ENCODE measurements at places on chromosomes 7 and 10.
A peak's percentile ranks its signal among the peaks of the same experiment; 100 is the strongest.

DNA sequence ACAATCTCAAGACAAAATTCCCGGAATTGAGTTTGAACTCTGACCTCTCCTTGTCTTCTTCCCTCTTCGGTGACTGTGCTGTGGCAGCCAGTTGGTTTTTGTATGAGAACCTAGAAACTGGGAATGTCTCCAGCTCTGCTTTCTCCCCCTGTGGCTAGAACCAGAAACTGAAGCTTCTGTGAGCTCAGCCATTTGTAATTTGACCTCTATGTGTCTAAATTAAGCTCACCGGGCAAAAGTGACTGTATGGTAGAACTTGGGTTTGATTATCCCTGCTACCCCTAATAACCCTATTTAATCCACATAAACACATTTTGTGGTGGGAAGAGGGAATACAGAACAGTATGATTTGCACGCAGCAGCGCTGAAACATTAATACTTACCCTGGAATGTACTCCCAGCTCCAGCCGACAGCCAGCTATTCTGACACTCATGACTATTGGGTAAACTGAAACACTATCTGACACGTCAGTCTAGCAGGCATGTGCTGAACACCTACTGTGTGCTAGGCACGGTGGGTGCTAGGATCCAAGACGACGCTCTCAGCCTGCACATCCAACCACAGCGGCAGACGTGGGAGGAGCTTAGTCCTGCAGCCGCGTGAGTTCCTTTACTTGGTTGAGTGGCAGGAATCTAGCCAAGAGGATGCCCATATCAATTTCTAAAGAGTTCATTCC, 324.8 kb downstream of the SFMBT2 start:
- DNase-seq, result no peak
- no peak overlapping the region for H3K27ac ChIP-seq
- no peaks in the 10 kb centered on the region for H3K36me3 ChIP-seq
- no peaks in the 10 kb centered on the region for H3K4me1 ChIP-seq

GRCh38 chr7:139358541-139359365, 941 bp upstream of the LUC7L2 start:
- H3K4me1 ChIP-seq, result peaks cover 12% of the 10 kb centered on the region
- H3K36me3 ChIP-seq, result peaks cover 3% of the 10 kb centered on the region
- H3K27ac ChIP-seq, result peak overlapping the region; percentile 97

DNA sequence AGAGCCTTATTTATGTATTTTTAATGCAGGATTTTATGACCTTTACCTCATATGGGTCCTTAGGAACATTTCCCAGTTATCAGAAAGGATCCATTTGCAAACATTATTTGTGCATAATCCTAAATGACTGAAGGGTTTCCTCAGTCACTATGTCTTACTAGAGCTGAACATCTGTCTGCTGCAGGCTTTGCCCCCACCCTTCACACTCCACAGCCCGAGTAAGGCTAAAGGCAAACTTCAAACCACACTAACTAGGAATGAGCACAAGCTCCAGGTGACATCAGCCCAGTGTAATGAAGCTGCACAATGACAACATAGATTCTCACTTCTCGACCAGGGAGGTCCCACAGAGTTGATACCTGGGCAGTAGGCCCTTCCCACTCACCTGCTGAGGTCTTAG, 491.3 kb upstream of the MKI67 start:
- H3K4me1 ChIP-seq, result no peaks in the 10 kb centered on the region
- H3K27me3 ChIP-seq, result no peaks in the 10 kb centered on the region
- no peak overlapping the region for H3K4me3 ChIP-seq

- H3K4me1 ChIP-seq, result no peaks in the 10 kb centered on the region
- no peak overlapping the region for H3K27ac ChIP-seq
- no peaks in the 10 kb centered on the region for H3K27me3 ChIP-seq
These were observed 101.3 kb downstream of the TCERG1L start for GRCh38 chr10:131210181-131210580.

DNA sequence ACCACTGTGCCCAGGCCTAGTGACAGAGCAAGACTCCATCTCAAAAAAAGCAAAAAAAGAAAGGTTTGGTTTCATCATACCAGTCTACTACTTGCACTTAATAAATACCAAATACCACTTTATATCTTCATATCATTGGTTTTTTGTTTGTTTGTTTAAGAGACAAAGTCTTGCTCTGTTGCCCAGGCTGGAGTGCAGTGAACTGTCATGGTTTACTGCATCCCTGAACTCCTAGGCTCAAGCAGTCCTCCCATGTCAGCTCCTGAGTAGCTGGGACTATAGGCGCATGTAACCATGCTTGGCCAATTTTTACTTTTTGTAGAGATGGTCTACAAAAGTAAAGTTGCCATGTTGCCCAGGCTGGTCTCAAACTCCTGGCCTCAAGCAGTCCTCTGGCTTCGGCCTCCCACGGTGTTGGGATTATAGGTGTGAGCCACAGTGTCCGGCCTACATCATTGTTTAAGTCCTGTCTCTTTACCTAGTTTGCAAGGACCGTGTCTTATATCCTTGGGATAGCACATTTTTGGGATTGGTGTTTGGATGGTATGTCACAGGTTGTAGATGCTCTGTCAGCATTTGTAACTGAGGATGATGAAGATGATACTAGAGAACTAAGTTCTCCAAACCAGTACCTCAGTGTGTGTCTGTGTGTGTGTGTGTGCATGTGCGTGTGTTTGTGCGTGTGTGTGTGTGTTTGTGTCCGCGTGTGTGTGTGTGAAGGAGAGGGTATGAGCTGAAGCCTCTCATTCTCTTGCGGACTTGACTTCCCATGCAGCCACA, 9.3 kb downstream of the LMTK2 start:
- H3K4me3 ChIP-seq, result no peak overlapping the region
- no peaks in the 10 kb centered on the region for H3K36me3 ChIP-seq
- H3K27me3 ChIP-seq, result no peaks in the 10 kb centered on the region
- DNase-seq, result no peak
- H3K27ac ChIP-seq, result no peak overlapping the region

Measured in effector memory CD4-positive, alpha-beta T cell (primary cell).